ENCODE measurements at places on chromosomes 2 and 18.

DNA sequence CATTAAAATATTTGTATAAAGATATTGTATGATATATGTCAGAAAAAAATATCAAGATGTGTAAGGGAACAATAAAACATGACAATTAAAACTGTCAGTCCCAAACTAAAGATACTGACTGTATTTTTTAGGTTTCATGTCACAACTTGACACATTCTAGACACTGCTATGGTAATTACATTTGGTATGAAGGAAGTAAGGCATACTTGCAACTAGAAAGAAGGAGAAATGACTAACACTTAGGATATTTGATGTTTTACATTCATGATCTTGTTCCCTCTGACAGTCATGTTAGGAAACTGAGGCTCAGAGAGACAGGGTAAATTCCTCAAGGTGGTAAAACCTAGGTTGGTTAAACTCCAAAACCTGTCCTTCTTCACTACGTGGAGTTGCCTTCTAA is 68.3 kb downstream of the TMEFF2 start:
- no peak for DNase-seq

DNA sequence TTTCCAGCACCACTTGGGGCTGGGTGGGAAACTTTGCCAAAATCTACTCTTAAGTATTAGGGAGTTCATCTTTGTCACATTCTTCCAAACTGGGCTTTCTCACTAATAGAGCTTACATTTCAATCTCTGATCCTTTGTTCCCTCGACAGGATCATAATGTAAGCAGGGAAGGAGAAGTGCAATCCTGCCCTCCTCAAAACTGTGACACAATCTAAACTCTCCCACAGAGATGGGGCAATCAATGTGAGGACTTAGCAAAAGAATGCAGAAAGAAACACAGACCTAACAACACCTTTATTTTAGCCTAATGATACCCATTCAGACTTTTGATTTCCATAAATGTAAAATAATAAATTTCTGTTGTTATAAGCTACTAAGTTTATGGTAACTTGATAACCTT is 40.8 kb downstream of the DSEL start:
- no peak for DNase-seq

DNA sequence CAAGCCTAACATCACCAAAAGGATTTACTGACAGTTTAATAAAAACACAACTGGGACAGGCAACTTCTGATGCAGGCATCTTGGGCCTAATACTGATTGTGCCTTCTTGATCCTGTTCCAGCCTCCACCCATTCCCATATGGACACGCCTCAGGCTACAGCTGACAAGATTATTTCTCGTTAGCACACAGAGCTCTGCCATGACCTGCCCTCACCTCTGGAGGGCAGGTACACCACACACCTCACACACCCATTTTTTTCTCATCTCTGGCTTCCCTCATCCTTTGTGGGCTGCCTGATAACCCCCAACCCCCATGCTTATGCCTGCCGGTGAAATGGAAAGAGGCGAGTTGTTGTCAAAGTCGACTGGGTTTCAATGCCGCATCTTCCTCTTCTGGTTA is 147.0 kb downstream of the ANTXR1 start:
- DNase-seq = no peak

DNA sequence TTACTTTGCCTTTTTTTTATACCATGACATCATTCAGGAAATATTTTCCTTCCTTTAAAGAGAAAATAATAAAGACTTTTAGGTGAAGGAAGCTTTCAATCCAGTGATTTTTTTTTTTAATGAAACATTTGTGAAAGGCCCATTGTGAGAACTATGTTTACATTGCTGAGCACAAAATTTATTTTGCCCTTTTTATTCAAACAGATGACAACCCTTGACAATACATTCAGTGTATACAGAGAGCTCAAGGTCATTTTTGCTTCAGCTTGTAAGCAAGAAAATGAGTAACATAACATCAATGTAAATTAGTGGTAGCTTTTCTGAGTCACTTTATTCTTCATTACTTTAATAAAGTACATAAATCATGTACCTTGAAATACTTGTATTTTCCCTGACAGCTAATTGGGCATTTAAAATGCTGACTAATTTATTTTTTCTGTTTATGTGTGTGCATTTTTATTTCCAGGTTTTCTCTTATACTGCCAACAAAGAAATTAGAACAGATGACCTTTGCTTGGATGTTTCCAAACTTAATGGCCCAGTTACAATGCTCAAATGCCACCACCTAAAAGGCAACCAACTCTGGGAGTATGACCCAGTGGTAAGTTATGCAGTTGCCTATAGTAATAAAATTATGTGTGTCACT is 121.6 kb downstream of the GALNT1 start:
- no peak for DNase-seq

DNA sequence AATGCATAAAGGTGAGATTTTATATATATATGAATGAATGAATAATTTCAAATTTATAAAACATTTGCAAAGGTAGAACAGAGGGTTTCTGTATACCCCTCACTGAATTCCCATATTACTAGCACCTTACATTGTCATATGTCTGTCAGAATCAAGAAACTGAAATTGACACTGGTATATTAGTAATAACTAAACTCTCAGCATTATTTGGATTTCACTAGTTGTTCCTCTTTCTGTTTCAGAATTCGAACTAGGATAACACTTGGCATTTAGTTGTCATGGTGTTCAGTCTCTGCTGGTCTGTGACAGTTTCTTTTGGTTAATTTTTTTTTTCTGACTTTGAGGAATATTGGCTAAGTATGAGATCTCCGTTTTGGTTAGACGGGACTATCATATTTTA is 275.9 kb downstream of the DCC start:
- DNase-seq = no peak

GRCh38 chr2:60499651-60500265 is 53.7 kb downstream of the BCL11A start:
- no peak for DNase-seq

DNA sequence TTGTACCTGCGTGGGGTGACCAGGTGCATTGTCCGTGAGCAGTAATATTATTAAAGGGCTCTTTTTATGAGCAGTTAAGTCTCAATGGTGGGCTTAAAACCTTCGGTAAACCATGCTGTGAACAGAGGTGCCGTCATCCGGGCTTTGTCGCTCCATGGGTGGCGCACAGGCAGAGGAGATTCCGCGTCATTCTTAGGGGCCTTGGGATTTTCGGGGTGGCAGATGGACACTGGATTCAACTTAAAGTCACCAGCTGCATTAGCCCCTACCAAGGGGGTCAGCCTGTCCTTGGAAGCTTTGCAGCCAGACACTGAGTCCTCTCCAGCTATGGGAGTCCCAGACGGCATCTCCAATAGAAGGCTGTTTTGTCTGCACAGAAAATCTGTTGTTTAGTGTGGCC is 107.7 kb downstream of the NFATC1 start:
- DNase-seq = no peak

DNA sequence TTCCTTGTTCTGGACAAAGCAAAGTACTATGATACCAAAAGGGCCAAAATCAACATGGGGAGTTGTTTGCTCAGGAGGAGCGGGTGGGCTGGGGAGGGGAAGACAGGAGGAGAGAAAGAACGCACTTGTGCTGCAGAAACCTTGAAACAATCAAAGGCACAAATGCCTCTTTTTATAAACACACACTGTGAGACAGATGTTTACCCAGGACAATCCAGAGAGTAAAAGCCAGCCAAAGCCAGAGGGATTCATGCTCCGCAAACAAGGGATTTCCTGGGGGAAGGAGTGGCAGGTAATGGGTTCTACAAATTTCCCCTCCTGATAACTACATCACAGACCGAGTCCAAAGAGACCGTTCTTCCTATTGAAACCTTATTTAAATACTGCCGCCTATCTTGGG is 323.5 kb upstream of the SKOR2 start:
- DNase-seq = no peak

- no peak for DNase-seq
These were observed 167.5 kb downstream of the SLC39A10 start for GRCh38 chr2:195824478-195824877.

GRCh38 chr2:95667480-95667879 is 75.7 kb downstream of the TRIM43 start:
- DNase-seq = no peak

DNA sequence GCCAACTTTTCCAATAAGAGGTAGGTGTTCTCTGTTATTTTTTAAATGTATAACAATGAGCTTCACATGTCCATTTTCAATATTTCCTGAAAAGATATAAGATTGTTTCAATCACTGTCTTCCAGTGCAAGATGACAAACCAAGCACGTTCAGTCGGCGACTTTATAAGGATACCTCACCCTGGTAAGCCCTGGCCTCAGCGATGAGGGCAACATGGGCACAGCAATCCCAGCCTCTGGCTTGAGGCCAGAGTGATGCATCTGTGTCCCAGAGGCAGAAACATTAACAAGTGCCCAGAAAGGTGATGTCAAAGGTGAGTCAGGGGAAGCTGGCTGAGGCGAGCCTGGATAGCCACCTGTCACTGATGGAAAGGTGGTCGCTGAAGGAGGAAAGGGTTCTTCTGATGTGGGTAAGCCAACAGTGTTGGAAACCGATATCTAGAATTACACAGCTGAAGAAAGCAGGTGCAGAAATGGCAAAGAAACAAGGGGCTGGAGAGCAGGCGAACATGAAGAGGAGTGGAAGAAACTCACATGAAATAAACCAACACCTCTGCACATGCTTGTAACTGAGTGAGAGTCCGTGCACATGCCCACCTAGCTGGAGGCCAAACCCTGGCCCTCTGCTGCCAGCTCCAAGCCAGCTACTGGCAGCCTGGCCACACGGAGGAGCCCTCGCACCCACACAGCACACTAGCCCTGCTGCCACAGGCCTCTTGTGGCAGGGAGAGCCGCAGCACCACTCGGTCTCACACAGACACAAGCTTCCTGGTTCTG is 65.5 kb downstream of the FBXO15 start:
- DNase-seq = no peak

GRCh38 chr18:44602380-44602779 is 78.3 kb upstream of the SETBP1 start:
- no peak for DNase-seq

- DNase-seq = no peak
These were observed 82.2 kb downstream of the ICOS start for GRCh38 chr2:204018717-204019116.

DNA sequence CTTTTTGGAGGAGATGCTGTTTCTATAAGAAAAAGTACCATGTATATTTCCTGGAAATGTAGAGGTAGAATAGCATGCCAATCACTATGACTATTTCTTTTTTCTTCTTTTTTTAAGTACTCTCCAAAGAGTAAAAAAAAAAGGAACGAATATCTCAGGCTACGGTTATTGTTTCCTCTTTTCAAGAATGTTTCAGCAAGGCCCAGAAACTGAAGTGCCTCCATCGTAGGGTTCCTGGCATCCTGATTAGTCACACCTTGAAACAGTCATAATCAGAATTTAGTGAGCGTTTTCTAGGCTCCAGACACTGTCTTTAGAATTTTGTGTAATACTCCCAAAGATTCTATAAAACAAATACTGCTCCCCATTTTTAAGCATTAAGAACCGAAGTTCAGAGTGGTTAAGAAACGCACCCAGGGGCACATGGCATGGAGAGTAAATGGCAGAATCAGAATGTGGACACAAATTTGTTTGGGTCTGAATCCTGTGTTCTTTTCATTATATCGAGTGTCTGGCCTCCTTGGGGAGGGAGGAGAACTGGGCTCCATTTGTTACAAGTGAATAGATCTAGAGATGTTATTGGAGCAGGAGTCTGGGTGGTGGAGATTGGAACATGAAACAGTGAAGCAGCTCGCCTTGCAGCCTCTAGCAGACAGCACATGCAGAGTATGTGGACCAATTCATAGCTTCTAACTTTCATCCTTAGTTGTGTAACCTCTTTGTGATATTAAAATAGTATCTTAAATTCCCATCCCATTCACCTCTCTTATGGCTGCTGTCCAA is 26.7 kb downstream of the ZEB2 start:
- DNase-seq = no peak

DNA sequence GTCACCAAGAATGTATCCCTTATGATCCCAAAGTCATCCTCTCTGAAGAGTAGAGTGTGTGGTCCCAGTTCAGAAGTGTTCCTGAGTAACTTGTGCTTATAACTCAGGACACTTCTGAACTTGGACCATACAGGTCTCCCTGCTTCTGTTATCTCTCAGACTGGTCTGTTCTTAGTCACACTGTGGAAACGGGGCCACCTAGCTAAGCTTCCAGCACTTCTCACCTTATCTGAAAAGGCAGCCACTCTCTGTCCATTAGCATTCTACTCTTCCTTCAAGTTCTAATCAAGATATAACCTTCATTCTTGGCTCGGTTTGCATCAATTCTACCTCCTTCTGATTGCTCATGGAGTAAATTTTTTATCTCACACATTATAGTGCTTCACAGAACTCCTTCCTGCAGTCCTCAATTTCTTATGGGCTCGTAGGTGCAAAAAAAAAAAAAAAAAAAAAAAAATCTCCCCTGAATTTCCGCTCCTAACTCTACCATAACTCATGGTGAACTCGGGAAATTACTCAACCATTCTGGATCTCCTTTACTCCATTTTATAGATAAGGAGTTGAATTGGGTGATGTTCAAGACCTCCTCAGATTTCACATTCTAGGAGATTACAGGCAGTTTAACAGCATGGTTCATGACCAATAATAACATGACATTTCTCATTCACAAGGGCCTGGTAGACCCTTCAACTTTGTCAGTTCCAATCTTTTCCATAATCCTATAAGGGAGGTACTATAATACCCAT is 108.4 kb downstream of the TACR1 start:
- DNase-seq = no peak

GRCh38 chr2:160373666-160374065 is 119.9 kb downstream of the RBMS1 start:
- DNase-seq = no peak

DNA sequence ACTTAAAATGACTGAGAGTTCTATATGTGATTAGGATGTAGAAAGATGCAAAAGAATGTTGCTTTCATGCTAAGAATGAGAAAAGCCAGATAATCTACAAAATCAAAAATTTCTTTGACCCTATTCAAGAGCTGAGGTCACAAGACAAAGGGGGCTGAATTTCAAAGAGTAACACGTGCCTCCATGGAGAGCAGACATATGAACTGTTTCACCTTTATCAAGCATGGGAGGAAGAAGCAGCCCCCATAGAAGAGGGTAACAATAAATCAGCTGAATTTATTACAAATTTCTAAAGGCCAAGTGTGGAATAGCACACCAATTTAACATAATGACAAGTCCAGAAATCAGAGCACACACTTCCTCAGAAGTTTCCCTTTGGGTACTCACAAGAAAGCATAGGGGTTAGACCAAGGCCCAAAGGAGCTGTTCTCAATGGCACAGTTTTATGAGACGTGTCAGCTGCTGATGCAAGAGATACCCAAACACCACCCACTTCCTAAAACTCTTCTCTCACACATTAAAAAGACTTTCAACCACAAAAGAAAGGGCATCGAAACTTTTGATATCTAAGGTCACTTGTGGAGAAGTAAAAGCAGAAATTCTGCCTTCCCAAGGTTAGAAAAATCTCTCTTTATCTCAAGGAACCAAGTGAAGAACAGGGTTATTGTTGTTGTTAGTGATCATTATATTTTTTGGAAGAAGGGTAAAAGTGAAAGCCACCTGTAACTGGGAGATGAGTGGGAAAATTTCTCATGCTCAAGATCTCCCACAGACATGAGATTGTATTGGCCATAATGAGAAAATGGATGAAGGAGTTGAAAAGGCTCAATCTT is 950.1 kb downstream of the TRIB2 start:
- no peak for DNase-seq
